ENCODE measurements at places on chromosomes 11 and 22. TPM values are rescaled to one million over a fixed set of nuclear protein-coding genes. Genes with fewer than 3 reads are reported as not detected.

- peak; percentile 27 for DNase-seq
Measured at GRCh38 chr11:10809373-10810160, 841 bp upstream of the EIF4G2 start.

GRCh38 chr11:124301548-124301947 is 12.2 kb downstream of the OR8D1 start:
- DNase-seq: no peak

DNA sequence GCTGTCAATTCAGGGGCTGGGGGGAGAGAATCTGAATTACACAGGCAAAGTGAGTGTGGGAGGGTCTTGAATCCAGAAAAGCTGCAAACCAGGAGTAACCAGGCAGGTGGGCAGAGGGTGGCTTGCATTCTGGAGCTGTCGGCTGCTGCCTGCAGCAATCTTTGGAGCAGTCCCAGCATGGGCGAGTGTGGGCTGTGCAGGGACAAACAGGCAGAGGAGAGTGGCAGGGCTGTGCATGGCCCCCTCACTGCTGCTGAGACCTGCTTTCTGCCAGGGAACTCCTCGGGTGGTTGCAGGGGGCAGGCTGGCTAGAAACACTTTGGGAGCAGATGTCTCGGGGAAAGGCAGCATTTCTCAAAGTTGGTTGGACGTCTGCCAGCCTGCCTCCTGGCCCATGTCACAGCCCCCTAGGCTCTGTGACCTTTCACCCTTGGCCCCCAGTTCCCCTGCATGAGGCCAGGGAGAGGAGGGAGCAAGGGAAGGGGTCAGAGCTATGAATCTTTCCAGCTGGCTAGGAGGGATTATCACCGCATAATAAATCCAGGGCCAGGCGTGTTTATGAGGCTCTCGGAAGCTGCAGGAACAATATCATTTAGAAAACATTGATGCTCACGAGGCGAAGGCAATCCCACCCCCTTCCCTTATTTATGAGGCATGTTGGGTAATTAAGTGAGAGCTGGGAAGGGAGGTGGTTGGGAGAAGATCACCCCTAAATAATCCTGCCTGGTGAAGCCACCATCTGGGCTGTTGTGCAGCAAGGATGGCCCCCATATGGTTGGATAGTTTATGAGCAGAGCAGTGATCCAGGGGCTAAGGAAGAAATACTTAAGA is 212.3 kb upstream of the NCAM1 start:
- DNase-seq: peak; percentile 71

GRCh38 chr11:31860391-31860790 is 49.3 kb upstream of the PAX6 start:
- no peak for DNase-seq

DNA sequence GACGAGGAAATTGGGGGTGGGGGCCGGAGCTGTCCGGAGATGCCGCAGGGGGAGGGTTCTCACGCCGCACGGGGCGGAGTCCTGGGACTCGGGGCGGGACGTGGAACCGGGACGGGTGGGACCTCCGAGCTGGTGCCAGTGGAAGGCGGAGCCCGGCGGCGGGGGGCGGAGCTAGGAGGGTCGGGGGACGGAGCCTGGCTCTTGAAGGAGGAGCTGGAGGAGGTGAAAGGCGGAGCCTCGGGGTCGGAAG is 271 bp downstream of the FKBP2 start:
- DNase-seq: peak; percentile 97

UBQLNL gene
- polyA plus RNA-seq: 1.2 TPM

GGTLC3 gene
- polyA plus RNA-seq: not detected

MYBPC3 gene
- polyA plus RNA-seq: not detected

APOA5 gene
- not detected for polyA plus RNA-seq

Measured in left renal pelvis (tissue), 4 donors.